ENCODE measurements at places on chromosomes 2 and 18. TPM values are rescaled to one million over a fixed set of nuclear protein-coding genes. Genes with fewer than 3 reads are reported as not detected.
A peak's percentile ranks its signal among the peaks of the same experiment; 100 is the strongest.

DNA sequence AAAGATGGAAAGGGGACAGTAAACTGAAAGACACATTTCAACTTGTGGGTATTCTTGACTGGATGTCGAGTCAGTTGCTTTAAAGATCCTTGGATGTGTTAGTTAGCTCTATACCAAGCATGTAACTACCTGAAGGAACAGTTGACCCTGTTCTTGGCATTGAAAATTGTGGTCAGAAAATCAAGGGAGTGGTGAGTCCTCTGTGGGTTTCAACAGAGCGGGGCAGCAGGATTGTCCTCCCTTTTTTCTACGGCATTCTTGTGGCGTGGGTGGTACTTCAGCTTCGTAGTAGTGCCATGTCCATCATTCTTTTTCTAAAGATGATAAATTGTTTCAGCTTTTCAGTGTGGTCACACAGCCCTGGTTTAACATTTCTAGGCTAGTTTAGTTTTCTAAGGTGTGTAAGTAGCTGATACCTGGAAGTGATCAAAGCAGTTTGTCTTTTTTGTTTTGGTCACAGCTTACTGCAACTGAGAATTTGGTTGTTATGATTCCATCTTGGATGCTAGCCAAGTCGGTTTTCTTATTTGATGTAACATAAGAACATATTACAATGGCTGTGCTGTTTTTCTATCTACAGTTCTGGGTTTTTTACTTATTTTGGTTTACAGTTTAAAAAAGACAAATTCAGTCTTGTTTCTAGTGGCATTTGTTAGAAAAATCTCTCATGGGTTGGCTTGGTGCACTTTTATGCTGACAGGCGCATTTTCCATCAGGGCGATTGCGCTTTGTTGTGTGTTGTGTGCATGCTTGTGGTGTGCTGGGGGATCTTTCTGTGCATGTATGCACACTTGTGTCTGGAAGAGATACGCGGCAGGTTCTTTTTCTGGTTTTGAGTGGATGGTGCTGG, 84.7 kb downstream of the ZNF407 start:
- DNase-seq: no peak

GRCh38 chr2:174263997-174264396, 15.7 kb upstream of the OLA1 start:
- DNase-seq: peak; percentile 73

GRCh38 chr18:56358608-56359280, 279.6 kb downstream of the TXNL1 start:
- DNase-seq: no peak

GRCh38 chr2:18440141-18440661, 120.3 kb downstream of the RDH14 start:
- DNase-seq: no peak

GRCh38 chr2:207254591-207255464, 89.1 kb upstream of the KLF7 start:
- DNase-seq: peak; percentile 68

The ABCG5 gene
- total RNA-seq: not detected

The CCDC74A gene
- total RNA-seq: 6.5 TPM

The LYPD6B gene
- 1.6 TPM for total RNA-seq

The SOX11 gene
- 2.8 TPM for total RNA-seq

Data from MG63 (cell line).